ENCODE measurements at places on chromosomes 4 and X.
A peak's percentile ranks its signal among the peaks of the same experiment; 100 is the strongest.

GRCh38 chrX:39162322-39162735, 361.1 kb downstream of the MID1IP1 start:
- peak; percentile 26 for DNase-seq

GRCh38 chr4:173519111-173520101, 10.6 kb downstream of the HAND2 start:
- no peak for DNase-seq

- DNase-seq: no peak
These were observed 235.7 kb upstream of the HAND2 start for GRCh38 chr4:173765751-173766150.

- DNase-seq: no peak
These were observed 2.9 kb downstream of the NDST4 start for GRCh38 chr4:115110191-115111181.

DNA sequence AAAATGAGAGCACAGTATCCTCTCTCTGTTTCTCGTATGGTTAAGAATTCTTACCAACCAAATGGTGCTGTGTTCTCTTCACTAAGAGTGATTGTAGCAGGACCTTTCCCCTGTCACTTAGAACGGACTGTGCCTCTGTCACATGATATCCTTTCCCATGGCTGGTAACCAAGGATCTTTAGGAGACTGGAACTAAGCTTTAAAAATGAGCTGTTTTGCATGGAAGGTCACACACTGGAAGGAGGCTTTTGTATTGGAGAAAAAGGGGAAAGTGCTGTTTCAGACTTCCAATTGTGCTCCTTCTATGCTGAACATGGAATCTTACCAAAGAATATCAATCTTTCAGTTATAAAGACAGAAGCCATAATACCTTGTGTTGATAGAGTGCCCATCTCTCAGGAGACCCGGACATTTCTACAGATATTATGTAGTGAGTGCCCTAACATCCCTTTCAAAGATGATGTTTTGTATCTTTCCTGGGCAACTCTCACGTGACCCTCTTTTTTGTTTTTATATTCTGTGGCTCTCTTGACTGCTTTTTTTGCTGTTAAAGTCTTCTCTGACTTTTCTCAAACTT, 148.6 kb downstream of the SLC4A4 start:
- DNase-seq: no peak

DNA sequence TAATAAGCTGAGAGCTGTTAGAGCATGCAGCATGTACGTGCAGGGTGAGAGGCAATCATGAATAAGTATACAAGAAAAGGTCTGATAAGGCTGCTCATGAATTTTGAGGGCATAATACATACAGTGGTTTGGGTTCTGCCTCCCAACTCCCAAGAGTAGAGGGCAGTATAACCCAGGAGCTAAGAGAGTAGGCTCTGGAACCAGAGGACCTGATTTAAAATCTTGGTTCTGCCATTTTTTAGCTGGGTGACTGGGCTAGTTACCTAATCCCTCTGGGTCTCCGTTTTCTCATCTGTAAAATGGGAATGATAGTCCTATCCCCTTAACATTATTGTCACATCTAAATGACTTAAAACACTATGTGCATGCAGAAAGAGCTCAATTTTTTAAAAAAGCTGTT, 85.3 kb downstream of the LNX1 start:
- no peak for DNase-seq

GRCh38 chrX:49155243-49155899, 7.2 kb upstream of the MAGIX start:
- DNase-seq: peak; percentile 62

GRCh38 chr4:83905952-83906351, 370.0 kb downstream of the GPAT3 start:
- no peak for DNase-seq

DNA sequence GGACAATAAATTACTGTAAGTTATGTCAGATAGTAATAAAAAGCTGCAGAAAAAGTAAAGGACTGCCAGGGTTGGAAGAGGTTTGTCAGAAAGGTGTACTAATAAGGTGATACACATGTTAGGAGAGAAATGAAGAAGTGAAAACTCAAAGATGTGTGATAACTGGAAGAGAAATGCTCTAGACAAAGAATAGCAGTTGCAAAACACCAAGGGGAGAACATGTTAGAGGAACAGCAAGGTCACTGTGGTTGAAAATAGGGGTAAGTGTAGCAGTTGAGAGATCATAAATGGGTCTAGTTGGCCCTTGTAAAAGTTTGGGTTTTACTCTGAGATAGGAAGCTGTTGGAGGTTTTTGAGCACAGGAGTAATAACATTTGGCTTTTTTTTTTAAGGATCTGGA, 46.9 kb downstream of the HSPA4L start:
- DNase-seq: no peak

DNA sequence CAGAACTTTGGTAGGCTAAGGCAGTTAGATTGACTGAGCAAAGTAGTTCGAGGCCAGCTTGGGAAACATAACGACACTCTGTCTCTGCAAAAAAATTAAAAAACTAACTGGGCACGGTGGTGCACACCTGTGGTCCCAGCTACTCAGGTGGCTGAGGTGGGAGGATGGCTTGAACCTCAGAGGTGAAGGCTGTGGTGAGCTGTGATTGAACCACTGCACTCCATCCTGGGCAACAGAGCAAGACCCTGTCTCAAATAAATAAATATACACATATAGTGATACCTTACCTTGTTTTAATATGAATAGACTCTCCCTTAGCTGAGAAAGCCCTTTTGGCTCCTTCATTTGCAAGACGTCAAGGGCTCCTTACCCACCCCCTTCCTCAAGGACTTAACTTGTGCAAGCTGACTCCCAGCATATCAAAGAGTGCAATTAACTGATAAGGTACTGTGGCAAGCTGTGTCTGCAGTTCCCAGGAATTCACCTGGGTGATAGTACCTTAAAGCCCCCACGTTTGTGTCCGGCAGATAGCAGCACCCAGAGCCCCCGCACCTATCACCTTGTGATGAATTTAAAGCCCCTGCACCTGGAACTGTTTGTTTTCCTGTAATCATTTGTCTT, 655.6 kb upstream of the GALNTL6 start:
- no peak for DNase-seq

DNA sequence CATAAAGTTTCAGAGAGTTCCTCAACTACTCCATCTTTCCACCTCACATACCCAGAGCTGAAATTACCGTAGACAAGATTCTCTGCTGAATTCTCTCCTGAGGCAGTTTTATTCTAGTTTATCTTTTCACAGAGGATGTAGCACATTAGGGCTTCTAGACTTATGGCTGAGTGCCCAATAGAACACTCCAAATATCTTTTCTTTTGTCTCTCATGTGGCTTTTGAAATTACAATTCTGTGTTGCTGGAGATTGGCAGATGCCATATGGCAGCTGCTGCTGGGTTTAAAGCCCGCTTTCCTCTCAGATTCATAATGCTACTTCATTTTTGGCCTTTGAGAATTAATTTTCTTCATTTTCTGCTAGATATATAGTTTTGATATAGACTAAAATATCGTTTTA, 107.6 kb upstream of the BANK1 start:
- DNase-seq: no peak

DNA sequence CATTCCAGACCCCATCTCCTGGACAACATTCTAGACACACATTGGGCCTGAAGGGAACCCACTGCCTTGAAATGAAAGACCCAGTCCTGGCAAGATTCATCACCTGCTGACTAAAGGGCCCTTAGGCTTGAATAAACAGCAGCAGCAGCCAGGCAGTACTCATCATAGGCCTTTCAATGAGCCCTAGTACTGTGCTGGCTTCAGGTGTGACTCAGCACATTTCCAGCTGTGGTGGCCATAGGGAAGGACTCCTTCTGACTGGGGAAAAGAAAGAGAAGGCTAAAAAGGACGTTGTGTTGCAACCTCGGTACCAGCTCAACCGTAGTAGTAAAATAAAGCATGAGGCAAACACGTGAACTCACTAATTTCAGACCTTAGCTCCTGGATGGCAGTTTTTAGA, 344.0 kb downstream of the ACTRT1 start:
- DNase-seq: no peak

DNA sequence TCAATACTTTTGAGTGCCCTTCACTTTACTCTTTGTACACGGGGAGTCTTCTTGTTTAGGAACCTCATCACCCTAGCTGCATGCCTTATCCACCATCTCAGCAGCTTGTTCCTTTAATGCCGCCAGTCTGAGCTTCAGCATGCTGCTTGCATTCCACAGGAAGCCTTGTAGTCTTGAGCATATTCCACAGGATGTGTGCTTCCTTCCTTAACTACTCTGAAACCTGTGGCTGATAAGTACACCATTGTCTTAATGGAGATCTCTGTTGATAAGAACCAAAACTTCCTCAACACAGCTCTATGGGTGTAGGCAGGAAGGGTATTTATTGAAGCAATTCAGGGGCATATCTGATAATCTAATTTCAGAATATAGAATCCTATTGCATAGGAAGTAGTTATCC, 24.4 kb upstream of the CCNI start:
- DNase-seq: no peak

DNA sequence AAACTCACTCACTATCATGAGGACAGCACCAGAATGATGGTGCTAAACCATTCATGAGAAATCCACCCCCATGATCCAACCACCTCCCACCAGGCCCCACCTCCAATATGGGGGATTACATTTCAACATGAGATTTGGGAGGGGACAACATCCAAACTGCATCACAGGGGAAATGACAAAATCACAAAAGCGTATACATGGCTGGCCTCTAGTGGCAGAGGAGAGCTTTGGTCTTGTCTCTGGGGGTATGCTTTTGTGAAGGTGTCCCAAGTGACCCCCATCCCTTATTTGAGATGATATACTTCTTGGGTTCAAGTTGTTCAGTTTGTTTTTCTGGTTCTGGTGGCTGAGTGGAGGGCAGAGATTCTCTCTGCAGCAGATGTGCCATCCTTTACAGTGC, 8.5 kb upstream of the SETD7 start:
- DNase-seq: peak; percentile 19

GRCh38 chrX:16210061-16210460, 42.8 kb downstream of the MAGEB17 start:
- DNase-seq: no peak

GRCh38 chr4:180860089-180860720, 1383.0 kb upstream of the TENM3 start:
- no peak for DNase-seq

- no peak for DNase-seq
These were observed 460.4 kb upstream of the HS3ST1 start for GRCh38 chr4:11889099-11889498.

All from CD4-positive, alpha-beta T cell treated with Interleukin-4 for 1 hour (primary cell).